T-helper 1 cell (primary cell): ENCODE measurements at places on chromosomes 3 and 15.

DNA sequence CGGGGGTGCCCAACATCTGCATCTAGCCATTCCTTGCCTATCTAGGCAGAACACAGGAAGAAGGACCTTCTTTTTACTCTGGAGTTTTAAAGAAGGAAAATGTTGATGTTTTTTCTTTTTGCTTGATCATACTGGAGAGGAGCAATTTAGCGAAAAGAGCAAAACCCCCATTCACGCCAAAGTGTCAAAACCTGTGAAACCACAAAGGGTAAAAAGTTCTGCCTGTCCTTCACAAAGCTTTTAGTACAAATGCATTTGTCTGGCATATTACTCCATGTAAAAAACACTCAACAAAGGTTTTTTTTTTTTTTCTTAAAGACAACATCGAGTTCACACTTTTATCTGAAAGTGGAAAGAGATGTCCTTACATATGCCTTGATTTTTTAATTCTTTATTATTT is 214.2 kb upstream of the MRPL3 start:
- DNase-seq: no peak

DNA sequence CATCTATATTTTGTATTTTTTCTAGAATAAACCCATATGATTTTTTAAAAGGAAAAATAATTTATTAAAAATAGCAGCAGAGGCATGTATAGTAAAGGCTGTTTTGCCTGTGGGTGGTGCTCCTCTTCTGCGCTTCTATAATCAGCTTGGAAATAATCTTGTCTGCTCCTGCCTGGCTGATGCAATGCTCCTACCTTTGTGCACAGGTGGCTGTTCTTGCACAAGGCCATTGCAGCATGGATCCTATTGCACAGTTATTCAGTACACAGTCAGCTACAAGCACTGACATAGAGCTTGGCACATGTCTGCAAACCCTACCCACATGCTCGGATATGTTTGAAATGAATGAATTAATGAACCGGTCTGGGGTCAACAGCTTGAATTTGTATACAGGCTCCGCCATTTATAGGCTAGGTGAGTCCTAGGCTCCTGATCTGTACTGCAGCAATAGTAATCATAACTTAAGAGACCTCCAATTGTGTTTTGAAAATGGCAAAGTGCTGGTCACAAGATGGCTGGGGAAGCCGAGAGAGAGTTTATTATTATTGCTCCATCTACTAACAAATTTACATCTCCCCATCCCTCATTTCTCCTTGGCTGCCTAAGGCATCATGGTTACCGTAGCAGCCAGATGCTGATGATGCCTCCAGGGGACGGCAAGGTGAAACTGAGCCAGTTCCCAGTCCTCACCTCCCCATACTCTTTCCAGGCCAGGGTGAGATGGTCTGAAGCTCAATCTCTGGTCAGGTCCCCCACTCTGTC is 532 bp upstream of the RTP1 start:
- DNase-seq: no peak

DNA sequence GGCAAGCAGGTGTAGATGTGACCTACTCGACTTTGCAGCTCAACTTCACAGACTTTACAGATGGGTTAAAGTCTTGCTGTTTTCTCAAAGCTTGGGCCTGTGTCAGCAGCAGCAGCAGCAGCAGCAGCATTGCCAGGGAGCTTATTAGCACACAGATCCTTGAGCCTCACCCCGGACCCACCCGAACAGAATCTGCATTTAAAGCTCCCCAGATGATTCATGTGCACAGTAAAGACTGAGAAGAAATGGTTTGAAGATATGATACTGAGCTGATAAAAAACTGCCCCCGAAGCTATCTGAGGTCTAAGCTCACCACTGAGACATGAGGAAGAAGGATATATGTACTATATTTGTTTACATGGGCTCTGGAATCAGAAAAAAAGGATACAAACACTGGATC is 231.7 kb downstream of the ARPP21 start:
- DNase-seq: no peak

- no peak for DNase-seq
Observed at GRCh38 chr3:186929685-186930084, 641 bp upstream of the ST6GAL1 start.

DNA sequence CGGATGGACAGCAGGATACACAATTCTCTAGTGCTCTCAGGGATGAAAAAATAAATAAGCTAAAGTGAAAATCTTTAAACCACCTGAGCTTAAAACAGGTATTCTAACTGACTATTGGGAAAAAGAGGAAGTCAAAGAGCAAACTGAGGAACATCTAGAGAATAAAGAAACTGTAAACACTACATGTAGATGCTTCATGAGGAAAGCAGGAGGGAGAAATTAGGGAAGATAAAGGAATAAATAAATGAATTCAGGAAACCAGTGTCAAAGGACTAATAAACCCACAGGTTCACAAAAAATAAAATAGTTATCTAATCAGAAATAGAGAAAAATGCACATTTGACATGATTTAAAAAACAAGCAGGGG is 525 bp upstream of the MCCC1 start:
- DNase-seq: no peak

DNA sequence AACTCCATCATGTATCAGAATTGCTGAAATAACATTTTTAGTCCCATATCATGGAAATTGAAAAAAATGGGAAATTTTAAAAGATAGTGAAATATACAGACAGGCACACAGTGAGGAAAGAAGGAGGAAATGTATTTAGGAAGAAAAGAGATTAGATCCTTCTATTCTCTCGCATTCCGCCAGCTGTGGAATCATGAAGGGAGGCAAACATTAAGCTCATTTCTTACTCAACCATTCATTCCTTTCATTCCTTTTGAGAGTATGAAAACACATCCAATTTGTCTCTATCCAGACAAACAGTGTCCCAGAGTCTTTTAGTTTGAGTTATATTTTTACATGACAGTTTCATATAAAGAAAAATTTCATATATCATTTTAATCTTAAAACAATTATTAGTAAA is 52.5 kb upstream of the KCNMB2 start:
- no peak for DNase-seq

- DNase-seq: no peak
Observed at GRCh38 chr3:79115458-79115857, 652.3 kb downstream of the ROBO1 start.

DNA sequence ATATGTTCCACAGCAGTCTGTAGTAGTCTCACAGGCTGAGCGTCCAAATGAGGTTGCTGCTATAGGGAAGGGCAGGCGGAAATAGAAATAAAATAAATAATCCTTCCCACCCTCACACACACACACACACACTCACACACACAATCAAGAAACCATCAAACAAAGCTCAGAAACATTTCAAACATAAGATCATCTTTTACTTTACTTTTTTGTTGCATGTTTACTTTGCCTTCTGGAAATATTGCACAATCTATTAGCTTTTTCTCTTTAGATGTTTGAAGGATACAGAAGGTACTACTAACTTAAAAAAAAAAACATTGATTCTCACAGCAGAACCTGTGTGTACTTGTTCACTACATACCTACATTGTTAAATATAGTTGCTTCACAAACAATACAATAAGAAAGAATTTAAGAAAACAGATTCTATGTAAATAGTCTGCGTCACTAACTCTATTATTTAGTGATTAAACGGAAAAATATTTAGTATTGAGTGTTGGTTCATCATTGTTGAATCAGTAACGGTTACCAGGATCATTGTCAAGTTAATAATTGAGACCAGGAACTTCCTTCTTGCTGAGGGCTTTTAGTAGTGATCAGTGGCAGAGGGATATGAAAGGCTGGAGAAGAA is 20.5 kb downstream of the ALCAM start:
- no peak for DNase-seq

GRCh38 chr3:15289661-15290060 is 42.7 kb downstream of the SH3BP5 start:
- no peak for DNase-seq

DNA sequence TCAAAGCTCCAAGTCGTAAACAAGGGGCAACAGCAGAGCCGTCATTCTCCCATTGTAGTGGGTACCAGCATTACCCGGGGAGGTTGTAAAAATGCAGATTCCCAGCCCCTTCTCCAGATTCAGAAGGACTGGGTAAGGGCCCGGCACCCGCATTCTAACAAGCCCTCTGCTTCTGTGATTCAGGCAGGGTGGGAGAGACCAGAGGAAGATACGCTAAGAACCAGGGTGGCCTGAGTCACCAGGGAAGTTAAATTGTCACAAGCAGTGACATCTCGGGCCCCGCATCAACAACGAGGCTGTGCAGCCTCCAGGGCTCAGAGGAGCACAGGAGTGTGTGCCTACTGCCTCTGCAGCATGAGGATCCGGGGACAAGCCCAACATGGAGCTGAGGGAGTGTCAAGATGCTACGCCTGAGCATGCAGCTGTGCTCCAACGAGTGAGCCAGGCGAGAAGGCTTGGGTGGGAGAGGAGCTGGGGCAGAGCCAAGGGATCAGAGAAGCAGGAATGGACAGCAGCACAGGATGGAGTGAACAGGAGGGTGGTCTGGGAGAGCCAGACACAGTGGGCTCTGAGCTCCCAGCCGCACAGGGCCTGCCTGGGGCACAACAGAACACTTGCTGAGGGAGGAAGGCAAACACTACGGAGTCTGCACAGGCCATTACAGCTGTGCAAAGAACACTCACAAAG is 68.5 kb downstream of the CPN2 start:
- DNase-seq: no peak

- no peak for DNase-seq
Observed at GRCh38 chr3:144189044-144189443, 217.4 kb downstream of the DIPK2A start.

DNA sequence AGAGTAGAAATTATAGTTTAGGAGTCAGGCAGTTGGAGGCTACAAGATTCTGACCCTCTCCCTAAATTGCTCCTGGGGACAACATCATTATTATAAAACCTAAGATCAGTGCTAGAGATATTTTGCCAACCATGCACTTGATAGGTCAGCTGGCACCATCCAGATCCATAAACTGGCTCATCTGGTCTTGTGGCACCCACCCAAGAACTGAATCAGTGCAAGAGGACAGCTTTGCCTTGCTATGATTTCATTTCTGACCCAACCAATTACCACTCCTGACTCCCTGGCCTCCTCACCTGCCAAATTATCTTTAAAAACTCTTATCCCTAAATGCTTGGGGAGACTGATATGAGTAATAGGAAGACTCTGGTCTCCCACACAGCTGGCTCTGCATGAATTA is 461.1 kb upstream of the TGFBR2 start:
- DNase-seq: no peak

GRCh38 chr3:51830836-51831385 is 30.5 kb upstream of the IQCF2 start:
- DNase-seq: no peak

GRCh38 chr3:102258666-102259227 is 176.1 kb upstream of the ZPLD1 start:
- no peak for DNase-seq

DNA sequence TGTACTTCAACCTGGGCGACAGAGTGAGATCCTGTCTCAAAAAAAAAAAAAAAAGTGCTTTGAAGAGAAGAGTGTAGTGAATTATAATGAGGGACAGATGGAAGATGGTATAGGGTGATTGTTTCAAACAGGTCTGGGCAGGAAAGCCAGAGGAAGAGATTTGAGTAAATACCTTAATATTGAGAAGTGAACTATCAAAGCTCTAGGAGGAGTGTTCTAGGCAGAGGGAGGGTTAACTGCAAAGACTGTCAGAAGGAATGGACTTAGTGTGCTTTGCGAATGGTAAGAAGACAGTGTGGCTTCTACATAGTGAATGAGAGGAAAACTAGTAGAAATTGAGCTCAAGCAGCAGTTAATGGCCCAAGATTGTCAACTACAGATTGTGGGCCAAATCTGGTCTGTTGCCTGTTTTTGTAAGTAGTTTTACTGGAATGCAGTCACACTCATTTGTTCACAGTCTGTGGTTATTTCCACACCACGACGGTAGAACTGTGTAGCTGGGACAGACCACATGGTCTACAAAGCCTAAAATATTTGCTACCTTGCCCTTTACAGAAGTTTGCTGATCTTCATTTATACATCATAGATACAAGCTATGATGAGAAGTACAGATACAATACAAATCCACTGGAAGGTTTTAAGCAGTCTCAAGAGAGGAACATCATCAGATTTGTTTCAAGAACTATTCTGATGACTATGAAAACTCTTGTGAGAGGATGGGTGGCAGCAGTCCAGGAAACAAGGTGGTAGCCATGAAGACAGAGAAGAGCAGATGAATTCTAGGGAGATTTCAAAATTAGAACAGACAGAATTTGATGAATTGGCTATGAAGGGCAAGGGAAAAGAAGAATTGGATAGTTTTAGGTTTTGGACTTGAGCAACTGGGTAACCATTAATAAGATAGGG is 16.5 kb upstream of the USP50 start:
- no peak for DNase-seq

- no peak for DNase-seq
Observed at GRCh38 chr3:48372862-48373435, 930 bp downstream of the FBXW12 start.

DNA sequence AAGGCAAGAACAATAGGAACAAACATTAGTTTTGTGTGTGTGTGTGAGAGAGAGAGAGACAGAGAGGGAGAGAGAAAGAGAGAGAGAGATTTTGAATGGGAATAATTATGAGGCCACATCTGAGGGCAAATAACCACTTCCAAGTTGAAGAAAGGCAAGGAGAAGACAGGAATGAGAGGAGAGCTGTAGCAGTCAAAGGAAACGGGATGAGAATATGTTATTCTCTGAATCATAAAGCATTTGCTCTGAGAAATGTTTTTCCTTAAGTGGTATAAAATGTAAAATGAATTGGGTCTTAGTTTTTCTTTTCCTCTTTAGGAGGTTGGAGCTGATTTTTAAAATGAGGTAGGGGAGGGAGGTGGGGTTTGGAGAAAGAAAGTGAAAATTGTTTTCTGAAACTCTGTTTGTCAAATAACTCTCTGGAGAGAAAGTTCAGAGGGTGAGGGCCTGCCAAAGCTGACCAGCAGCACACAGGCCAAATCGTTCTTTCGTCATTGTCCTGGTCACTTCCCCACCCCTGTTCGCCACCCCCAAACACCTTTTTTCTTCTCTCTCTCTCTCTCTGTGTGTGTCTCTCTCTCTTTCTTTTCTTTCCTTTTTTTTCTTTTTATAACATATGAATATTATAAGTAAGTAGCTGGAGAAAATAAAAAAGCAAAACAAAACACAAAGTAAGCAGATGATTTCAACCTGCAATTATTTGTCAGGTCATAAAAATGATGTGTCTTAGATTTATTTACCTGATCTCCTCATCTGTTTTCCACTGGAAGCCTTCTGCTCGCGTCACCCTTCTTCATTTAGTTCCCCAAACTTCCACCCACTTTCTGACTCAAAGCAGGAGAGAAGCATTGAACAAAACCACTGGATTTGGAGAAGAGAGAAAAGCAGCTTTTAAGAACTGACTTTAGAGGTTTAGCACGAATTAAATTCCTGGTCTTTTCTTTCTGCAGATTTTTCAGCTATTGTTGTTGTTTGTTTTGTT is 110.6 kb downstream of the LPP start:
- no peak for DNase-seq

DNA sequence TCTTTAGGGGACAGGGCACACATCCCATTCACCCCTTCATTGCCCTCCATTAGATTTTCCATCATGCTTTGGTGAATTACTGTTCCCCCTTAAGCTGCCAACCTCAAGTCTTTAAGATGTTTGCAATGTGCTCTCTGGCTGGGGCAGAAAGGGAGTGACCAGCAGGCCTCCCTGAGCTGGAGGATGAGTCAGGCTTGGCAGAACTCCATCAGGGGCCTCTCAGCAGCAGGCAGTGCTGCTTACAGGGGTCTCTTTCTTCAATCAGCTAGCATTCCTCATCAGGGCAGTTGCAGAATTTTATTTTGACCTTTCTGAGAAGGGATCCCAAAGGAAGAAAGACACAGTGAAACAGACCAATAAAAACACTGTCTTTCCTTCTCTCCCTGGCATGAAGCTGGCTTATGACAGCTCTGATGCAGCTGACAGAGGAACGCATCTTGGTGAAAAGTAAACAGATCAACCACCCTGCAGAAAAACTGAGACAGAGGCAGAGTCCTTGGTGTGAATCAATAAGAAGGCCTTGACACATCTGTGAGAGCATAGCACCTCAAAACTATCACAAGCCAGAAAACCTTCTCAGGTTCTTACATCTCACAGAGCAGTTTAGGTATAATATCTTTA is 88.7 kb upstream of the MRPL3 start:
- no peak for DNase-seq
